Bronchial epithelial cell (primary cell): ENCODE measurements at places on chromosomes 4 and X. TPM values are rescaled to one million over a fixed set of nuclear protein-coding genes. Genes with fewer than 3 reads are reported as not detected.

The HOPX gene
- 30.8 and 194 TPM in 2 replicates for total RNA-seq

The PABPC4L gene
- total RNA-seq, result under 0.01 TPM in 2 replicates

The FAM47A gene
- not detected in 2 replicates for total RNA-seq

The POU4F2 gene
- total RNA-seq, result not detected in 2 replicates

GRCh38 chrX:41334363-41335197 lies 618 bp downstream of the DDX3X start:
- no peak for DNase-seq

- peak; percentile 53 for DNase-seq
These were observed 1.3 kb downstream of the CAMK2D start for GRCh38 chr4:113760094-113760794.

DNA sequence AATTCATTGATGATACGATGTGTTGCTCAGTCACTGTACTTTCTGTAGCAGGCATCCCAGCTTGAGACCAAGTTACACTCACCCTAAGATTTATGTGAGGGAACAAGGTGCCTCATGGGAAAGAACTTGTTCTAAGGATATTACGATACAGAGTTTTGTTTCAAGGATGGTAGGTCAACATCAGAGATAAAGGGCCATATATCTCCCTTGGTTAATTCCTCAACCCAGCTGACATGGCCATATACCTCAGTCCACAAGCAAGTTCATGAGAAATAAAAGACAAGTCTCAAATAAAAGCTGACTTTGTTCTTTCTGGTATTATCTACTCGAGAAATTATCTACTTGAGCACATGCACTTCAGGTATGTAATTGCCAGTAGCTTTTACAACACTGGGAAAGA lies 1535.9 kb upstream of the IGFBP7 start:
- DNase-seq, result no peak

DNA sequence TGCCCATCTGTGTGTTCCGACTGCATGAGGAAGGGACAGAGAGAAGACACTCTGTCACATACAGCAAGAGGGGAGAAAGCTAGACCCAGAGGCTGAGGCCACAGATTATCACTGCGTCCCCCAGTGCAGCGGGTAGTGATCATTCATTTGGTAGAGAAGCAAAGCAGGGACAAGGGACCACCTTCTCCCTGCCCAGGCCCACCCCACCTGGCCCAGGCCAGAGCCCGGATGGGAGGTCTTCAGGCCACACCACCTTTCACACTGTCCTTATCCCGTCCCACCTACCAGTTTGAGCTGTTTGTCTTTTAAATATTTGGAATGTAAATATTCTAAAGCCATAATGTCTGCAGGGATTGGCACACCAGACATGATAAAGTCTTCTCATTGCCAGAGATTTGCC lies 10.6 kb downstream of the TNIP2 start:
- DNase-seq, result no peak
